ENCODE measurements at places on chromosomes 16 and 17. TPM values are rescaled to one million over a fixed set of nuclear protein-coding genes. Genes with fewer than 3 reads are reported as not detected.

KRT31 gene
- polyA plus RNA-seq, result 0.81 TPM

DNA sequence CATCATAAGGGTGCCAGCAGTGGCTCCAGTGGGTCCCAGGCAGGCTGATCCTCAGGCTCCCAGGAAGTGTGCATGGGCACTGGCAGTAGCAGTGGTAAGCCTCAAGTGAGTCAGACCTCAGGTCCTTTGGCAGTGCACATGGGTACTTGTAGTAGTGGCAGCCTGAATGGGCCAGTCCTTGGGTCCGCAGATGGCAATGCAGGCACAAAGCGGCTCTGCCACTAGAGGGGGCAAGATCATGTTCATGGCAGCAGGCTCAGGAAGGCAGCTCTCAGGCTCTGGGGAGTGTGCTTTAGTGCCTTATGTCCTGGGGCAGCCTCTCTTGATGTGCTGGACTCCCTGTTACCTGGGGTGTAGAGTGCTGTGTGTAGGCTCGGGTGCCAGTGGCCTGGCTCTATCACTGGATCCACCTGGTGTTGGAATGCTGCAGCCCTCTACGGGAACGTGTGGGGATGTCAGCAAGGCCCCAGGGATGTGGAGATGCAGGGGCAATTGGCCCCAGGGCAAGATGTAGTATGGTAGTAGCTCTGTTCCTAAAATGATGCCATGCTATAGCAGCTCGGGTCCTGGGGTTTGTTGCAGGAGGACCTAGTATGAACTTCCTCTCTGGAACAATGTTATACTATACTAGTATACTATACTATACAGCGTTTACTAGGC is 11.0 kb downstream of the ACSM3 start:
- peak; percentile 4 for DNase-seq

- DNase-seq, result no peak
These were observed 4.5 kb upstream of the ITGAX start for GRCh38 chr16:31350275-31351005.

GRCh38 chr17:72591289-72592241 is 470.7 kb downstream of the SOX9 start:
- peak; percentile 76 for DNase-seq

GRCh38 chr16:16095646-16096045 is 127.6 kb downstream of the ABCC6 start:
- no peak for DNase-seq
